NCI-H2081 treated with DMSO at 0.1 percent for 48 hours (cell line): ENCODE measurements at places on chromosomes 3 and 15.

- peak; percentile 33 for DNase-seq
Measured at GRCh38 chr3:151918253-151919029, 45.0 kb downstream of the SUCNR1 start.

GRCh38 chr15:51801391-51801835, 28.0 kb upstream of the TMOD3 start:
- DNase-seq, result no peak

DNA sequence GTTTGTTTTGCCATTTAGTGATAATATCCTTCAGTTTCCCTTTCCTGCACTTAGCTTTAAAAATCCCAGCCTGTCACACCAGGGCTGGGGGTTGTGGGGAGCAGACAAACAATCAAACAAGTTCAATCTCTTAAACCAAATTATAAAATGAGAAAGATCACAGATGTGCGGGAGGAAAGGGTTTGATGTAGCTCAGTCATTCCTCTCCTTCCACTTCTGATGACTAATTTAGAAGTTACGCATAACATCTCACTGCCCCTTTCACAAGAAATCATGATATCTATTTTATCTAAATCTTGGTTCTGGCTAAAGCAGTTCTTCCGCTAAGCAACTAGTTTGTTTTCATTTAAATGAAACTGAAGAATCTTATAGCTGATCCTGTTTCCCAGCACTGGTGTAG, 34.1 kb upstream of the ATG7 start:
- DNase-seq, result no peak

DNA sequence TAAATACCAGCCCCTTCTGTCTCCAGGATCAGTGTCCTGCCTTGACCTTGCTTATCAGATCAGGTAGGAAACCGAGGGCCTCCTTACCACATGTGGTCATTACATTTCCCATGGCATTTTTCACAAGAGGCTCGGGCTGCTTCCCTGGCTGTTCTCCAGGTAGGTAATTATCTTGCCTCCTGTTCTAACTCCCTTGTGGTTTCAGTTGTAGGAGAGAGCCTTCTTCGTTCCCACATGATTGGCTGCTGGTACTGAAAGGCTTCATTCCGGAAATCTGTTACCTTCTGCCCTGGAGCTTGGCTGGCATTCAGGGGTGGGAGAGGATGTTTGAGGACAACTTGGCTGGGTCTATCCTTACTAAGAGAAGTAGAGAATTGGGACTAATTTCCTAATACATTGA, 46.8 kb upstream of the RORA start:
- peak; percentile 60 for DNase-seq
